Gastrocnemius medialis (tissue), 4 donors: ENCODE measurements at places on chromosomes 6 and 20.
A peak's percentile ranks its signal among the peaks of the same experiment; 100 is the strongest.

- no peak for DNase-seq
These were observed 4.5 kb upstream of the DDR1 start for GRCh38 chr6:30879684-30880427.

GRCh38 chr6:104483225-104483834 is 376.4 kb downstream of the HACE1 start:
- DNase-seq = no peak

DNA sequence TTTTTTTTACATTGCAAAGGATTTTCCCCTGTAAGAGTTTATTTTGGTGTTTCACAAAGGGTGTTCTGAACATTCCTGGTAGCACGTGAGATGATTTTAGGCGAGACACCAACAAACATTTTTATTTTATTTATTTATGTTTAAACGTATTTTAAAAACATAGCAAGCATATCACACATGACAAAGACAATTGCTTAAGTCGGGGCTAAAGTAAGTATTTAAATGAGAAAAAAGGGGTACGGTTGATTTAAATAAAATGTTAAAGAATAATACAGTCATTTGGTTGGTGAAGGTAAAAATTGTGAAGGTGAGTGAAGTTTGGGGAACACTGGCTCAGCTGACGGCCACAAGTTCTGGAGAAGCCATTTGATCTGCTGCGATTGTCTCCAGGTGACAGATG is 129.7 kb downstream of the BMP7 start:
- no peak for DNase-seq

- DNase-seq = no peak
These were observed 151.5 kb upstream of the PHACTR3 start for GRCh38 chr20:59452856-59453255.

GRCh38 chr6:78925317-78925716 is 58.0 kb downstream of the IRAK1BP1 start:
- DNase-seq = no peak

- DNase-seq = no peak
These were observed 305.9 kb downstream of the CLIC5 start for GRCh38 chr6:45709781-45710220.

GRCh38 chr20:45362804-45363610 is at the start of gene SYS1:
TSS of gene SYS1 (plus strand) at chr20:45363156. CDS start at chr20:45363532, 376 bp downstream.
- peak; percentile 98 for DNase-seq

DNA sequence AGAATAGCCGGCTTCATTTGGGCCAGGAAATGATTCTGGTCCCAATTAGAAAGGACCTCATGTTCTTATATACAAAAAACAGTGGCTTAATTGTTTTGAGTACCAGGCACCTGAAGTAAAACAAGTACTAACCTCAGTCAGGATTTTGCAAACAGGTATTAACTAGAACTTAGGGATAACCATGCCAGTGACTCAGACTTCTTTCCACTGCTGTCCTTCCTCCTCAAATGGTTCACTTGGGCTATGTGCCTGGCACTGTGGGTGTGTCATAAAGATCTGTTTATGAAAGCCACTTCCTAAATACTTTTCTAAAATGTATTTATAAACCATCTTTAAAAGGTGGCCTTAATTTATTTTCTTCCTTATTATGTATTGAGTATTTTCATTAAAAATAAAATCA is 10.7 kb downstream of the CLDN20 start:
- no peak for DNase-seq

- no peak for DNase-seq
These were observed 416.6 kb downstream of the PREX1 start for GRCh38 chr20:48411245-48411644.

GRCh38 chr6:136312975-136313374 is 23.3 kb upstream of the BCLAF1 start:
- no peak for DNase-seq

DNA sequence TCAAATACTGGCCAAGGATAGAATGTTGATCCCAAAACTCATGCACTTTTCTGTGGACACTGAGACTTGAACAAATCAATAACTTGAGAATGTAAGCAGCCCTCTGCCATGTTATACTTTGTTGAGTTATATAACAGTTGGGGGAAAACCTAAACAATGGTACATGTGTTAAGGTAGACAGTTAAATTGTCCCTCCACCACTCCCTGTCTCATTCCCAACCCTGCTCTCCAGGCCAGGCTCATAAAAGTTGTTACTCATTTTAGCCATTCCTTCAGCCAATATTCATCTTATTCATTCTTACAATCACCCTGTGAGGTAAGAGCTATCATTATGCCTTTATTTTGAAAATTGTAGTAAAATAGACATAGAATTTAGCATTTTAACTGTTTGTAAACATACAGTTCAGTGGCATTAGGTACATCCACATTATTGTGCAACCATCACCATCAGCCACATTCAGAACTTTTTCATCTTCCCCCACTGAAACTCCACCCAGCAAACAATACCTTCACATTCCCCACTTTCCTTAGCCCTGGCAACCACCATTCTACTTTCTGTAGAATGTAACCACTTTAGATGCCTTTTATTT is 38.2 kb upstream of the IER3 start:
- DNase-seq = no peak

- no peak for DNase-seq
These were observed 78.4 kb downstream of the ERMARD start for GRCh38 chr6:169829786-169830185.

DNA sequence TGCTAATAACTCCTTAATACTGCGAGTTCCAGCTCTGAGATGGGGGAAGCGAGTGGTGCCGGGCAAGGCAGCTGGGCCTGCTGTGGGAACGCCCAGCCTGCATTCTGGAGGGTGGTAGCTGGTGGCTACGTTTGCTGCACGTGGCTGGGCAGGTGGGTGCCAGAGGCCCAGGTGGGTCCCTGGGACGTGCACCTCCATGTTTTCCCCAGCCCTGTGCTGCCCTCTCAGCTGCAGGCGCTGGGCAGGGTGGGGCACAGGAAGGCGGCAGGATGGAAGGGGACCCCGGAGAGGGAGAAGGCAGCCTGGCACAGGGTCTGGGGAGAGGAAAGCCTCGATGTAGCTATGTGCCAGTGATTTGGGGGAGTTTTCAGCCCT is 388.8 kb downstream of the CDH4 start:
- DNase-seq = no peak

GRCh38 chr20:49186535-49187329 is 1.4 kb downstream of the STAU1 start:
- peak; percentile 44 for DNase-seq

DNA sequence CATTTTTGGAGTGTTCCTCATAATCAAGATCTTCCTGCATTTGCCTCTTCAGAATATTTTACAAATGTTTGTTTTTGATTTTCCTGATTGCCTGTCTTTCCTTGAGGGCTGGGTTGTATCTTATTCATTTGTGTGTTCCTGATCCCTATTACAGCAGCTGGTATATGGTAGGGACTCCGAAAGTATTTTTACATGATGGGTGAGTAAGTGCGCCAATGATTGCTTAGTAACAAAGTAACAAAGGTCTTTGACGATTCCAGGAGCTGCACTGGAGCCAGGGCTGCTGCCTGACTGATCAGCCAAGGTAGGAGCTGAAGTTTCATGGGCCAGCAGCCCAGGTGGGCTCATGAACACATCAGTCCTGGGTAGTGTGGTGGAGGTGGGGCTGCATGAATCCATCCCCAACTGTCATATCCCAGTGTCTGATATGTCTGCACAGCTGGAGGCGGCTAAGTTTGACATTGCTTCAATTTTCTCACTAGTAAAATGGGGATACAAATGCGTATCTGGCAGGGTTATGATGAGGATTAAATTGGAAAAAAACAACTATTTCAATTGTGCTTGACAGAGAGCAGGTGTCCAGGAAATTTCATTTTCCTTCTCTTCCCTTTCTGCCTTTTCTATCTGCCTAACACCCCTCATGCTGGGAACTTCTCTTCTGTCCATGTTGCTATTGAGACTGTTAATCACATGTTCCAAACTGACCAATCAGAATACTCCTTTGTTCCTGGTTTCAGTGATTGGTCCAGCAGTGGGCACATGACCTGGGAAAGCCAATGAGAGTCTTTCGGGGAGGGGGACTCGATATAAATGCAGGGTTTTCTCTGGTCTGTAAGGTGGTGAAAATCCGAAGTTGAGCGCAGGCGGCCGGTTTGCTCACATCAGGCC is 90.7 kb downstream of the CDH26 start:
- no peak for DNase-seq

GRCh38 chr6:109420751-109421150 is 19.7 kb downstream of the PPIL6 start:
- no peak for DNase-seq

DNA sequence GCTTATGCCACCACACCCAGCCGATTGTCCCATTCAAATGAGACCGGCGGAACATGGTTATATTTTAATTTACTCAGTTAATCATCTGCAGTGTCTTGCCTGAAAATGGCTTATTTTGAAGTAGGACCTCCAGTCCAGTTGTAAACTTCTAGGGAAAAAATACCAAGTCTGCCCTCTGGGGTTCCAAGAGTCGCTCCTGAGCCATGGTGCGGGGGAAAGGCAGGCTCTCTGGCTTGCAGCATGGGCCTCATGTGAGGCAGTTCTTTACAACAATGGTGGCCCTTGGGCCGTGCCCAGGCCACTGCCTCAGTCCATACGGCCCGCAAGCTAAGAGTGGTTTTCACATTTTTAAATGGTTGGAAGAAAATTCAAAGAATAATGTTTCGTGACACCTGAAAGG is 62.7 kb upstream of the XRN2 start:
- DNase-seq = no peak

- no peak for DNase-seq
These were observed 280.2 kb downstream of the ADGB start for GRCh38 chr6:146878952-146879340.

GRCh38 chr6:156080371-156080770 is 624.7 kb upstream of the NOX3 start:
- DNase-seq = no peak

DNA sequence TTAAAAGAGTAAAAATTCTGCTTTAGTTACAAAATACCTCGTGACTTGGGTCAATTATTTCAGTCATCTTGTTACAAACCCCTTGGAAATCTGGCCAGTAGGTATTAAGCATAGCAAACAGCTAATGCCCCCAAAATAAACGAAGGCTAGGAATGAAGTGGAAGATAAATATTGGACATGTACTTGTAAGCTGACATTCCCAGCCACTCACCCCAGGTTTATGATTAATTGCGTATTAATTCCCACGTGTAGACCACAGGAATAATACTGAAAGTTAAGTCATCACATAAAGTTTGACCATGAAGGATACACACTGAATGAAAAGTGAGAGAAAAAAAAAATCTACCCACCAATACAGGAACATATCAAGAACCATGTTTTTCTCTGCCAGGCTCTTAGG is 936.5 kb upstream of the ADGRB3 start:
- no peak for DNase-seq

DNA sequence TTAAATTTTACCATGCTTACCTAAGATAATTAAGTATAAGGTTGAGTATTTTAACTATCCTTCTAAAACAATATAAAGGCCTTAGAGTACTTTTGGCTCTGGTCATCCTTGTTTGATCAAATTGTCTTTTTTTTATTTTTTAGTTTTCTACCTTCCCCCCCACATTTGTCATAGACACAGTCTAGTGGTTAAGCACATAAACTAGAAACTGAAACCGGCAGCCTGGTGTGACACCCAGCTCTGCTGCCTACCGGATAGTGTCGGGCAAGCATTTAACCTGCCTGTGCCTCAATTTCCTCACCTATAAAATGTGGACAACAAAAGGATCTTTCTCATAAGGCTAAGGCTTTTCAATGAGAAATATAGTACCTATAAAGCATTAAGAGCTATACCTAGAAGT is 21.6 kb upstream of the TULP4 start:
- DNase-seq = no peak

DNA sequence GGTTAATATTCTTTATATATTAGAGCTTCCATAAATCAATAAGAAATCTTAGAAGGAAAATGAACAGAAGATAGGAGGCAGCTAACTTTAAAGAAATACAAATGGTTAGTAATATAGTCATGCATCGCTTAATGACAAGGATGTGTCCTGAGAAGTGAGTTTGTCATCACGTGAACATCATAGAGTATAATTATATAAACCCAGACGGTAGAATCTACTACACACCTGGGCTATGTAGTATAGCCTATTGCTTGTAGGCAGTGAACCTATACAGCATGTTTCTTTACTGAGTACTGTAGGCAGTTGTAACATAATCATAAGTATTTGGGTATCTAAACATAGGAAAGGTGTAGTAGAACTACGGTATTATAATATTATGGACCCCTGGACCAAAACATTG is 14.3 kb downstream of the TBPL1 start:
- no peak for DNase-seq

DNA sequence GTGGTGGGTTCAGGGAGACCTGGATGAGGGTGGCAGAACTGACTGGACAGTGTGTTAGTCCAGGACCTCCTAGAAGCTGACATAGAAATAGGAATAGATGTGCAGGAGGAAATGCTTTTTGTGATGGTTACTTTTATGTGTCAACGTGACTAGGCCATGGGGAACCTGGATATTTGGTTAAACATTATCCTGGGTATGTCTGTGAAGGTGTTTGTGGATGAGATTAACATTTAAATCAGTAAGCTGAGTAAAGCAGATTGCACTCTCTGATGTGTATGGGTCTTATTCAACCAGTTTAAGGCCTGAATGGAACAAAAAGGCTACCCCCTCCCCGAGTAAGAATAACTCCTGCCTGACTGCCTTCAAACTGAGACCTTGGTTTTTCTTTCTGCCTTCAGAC is 219.3 kb downstream of the DHX35 start:
- no peak for DNase-seq

GRCh38 chr6:29493261-29493660 is 5.5 kb upstream of the MAS1L start:
- no peak for DNase-seq

DNA sequence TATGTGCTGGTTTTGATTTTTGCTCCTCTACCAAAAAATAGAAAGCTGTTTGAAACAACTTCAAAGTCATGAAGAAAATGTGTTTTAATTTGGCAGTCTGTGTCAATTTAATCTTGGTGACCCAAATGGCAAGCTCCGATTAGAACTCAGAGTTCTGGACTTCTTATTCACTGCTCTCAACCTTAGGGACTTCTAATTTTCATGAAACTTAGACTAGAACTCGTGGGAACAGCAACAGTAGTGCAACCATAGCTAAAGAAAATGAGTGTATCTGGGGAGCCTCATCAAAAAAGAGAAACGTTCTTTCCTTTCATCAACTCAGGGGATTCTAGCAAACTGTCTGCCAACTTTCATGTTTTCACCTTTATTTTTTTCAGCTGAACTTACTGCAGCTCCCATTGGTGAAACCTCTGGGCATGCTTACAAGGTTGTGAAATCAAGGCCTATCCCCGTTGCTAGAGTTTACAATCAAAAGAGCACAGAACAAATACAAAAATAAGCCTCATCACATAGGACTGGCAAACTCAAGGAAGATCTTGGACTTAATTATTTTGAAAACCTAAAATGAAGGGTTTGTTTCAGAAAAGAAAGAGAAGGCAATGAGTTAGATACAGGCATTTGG is 114.0 kb upstream of the HSF2 start:
- DNase-seq = no peak

GRCh38 chr6:90977513-90977912 is 390.6 kb upstream of the MAP3K7 start:
- no peak for DNase-seq

- DNase-seq = no peak
These were observed 92.1 kb downstream of the PKHD1 start for GRCh38 chr6:51995214-51995755.

GRCh38 chr20:61126369-61127195 is 125.5 kb upstream of the CDH4 start:
- DNase-seq = no peak

GRCh38 chr6:21823371-21823770 is 229.8 kb downstream of the SOX4 start:
- DNase-seq = no peak
